Activated CD8-positive, alpha-beta memory T cell treated with anti-CD3 and anti-CD28 coated beads for 48 hours (primary cell): ENCODE measurements at places on chromosomes 6 and 20.
A peak's percentile ranks its signal among the peaks of the same experiment; 100 is the strongest.

GRCh38 chr6:34792605-34793500 lies 970 bp downstream of the BLTP3A start:
- DNase-seq = peak; percentile 4

- no peak for DNase-seq
Observed at GRCh38 chr6:142675517-142675916, 269.5 kb downstream of the HIVEP2 start.

DNA sequence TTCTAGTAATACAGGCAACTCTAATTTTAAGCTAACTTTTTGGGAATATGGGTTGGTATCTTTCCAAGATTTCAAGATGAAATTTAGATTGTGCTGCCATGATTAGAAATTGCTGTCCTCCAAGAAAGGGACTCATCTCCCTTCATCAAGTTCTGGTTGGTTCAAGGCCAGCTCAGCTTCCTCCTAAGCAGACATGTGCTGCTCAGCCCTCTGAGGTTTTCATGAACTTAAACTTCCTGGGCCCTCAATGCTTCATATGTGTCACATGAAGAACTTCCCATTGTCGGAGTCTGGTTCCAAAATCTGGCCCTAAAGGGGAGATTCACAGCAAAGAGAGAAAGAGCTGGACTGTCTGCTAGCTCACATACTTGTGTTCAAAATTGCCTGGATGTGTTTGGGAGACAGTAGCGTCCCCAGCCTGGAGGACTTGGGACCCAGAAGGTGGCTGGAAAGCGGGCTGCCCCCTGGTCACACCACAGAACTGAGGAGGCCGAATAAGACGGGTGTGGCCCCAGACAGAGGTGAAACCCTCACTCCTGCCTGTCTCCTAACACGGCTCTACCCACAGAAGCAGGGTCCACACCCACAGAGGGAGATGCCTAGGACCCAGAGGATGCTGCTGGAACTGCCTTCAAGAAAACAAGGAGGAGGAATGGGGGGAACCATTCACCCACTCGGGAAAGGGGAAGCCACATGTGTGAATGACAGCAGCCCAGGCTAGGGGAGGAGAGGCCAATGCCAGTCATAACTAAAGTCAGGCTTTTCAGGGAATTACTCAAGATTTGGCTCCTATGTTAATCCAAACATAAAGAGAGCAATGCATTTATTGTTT lies 54.3 kb upstream of the GPR31 start:
- no peak for DNase-seq

- no peak for DNase-seq
Observed at GRCh38 chr20:10323729-10324128, 105.1 kb downstream of the SNAP25 start.

- no peak for DNase-seq
Observed at GRCh38 chr6:50824552-50824951, 5.9 kb downstream of the TFAP2B start.

DNA sequence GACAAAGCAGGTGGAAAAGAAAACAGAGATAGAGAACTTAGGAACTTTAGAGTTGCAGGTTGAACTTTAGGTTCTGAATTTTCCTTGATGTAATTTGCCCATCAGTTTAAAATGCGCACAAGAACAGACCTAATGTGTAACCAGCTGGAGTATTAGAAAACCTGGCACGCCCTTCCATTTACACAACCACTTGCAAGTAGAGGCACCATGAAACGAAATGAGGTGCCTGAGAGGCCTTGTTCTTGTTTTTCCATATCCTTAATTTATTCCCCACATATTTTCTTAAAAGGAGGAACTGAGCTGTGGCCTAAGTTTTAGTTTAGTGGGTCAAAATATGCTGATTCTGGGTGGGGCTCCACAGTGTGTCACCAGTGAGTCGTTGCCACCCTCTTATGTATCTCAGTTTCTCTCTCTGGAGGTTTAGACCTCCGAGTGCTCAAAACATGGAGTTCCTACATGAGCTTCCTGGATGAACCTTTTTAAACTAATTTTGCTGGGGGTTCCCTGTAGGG lies 17.2 kb upstream of the IL22RA2 start:
- DNase-seq = no peak

- no peak for DNase-seq
Observed at GRCh38 chr6:56790414-56790813, 147.7 kb upstream of the DST start.

DNA sequence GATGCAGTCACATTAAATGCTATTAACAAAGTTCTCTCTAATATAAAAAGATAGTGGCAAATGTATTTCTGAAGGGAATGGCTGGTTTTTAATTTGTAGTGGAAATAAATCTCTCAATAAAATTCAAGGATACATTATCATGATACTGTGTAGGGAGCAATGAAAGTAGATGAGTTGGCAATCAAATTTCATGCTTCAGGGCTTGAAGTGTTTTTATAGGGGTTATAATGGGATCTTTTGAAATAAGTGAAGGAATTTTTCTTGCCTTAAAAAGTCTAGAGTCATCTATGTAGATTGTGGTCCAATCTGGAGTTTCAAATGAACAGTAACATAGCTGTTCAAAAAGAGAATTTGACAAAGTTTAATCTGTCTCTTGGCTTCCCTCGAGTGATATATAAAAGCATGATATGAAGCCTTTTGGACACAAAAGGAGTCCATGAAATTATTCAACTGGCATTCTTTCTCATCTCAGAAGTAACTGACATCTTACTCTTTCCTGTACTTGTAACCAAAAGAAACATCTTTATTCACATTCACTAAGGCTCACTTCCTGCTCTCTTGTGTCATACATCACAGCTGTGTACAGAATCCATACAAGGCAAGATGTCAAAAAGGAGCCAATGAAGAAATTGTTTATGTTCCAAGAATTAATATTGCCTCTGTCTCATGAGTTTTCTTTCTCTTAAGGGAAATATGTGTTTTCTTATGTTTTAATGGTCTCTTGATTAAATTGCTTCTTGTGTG lies 591.0 kb upstream of the GJE1 start:
- no peak for DNase-seq

DNA sequence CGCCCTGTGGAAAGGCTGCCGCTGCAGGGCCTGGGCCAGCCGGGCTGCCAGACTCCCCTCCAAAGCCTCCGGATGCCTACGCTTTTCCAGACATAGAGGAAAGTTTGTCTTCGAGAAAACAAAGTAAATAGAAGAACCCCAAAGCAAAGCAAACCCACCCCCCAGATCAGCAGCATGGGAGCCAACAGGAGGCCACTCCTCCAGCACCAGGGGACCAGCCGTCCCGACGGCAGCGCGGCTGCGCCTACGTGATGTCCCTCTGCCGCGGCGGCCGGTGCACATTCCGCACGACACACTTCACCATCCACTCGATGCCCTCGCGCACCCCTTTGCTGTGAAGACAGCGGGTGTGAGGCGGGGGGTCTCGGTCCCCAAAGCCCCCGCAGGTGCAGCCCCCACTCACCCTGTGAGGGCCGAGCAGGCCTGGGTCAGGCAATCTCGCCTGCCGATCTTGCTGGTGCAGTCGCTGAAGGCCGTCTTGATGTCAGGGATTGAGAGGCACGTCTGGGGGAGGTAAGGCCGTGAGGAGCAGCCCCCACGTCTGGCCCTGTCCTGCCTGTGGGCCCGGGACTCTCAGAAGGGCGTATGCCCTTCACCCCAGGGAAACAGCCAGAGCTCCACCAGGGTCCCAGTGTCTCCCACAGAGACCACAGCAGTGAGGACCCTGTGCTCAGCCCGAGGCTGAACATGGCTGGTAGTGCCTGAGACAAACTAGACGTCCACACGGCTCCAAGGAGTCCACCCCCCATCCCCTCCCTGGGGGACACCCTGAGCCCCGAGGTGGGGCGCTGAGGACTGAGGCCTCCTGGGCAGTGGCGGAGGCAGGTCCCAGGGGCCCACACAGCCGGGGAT lies 4.0 kb downstream of the TNFRSF6B start:
- no peak for DNase-seq

- no peak for DNase-seq
Observed at GRCh38 chr6:36273067-36273466, 3.2 kb downstream of the PNPLA1 start.

GRCh38 chr20:21184819-21185218 lies 58.9 kb downstream of the KIZ start:
- DNase-seq = no peak

DNA sequence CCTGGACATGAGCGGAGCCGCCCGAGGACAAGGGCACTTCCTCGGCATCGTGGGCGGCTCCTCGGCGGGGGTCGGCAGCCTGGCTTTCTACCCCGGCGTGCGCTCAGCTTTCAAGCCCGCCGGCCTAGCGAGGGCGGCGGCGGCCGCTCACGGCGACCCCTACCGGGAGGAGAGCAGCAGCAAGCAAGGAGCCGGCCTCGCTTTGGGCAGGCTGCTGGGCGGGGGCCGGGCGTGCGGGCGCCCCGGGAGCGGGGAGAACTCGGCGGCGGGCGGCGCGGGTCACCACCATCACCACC lies 6.7 kb downstream of the PRDM13 start:
- DNase-seq = no peak

DNA sequence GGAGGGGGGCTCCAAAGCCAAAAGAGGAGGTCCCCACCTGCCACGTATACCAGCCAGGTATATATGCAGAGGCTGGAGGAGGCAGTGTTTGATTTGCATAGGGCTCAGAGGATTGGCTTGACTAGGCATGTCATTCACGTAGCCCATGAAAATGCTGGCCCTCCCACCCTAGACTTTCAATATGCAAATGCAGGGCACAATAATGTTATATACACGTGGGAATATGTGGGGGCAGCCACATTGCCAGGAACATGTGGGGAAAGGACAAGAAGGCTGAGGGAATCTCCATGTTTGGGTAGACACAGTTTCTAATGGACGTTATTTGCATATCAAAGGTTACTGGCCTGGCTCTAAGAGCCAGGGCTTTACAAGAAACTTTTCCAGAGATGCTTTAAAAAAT lies 301.8 kb downstream of the FARS2 start:
- DNase-seq = no peak

GRCh38 chr6:163940705-163941623 lies 526.4 kb downstream of the QKI start:
- no peak for DNase-seq

GRCh38 chr6:136323431-136324112 lies 33.9 kb upstream of the BCLAF1 start:
- no peak for DNase-seq

DNA sequence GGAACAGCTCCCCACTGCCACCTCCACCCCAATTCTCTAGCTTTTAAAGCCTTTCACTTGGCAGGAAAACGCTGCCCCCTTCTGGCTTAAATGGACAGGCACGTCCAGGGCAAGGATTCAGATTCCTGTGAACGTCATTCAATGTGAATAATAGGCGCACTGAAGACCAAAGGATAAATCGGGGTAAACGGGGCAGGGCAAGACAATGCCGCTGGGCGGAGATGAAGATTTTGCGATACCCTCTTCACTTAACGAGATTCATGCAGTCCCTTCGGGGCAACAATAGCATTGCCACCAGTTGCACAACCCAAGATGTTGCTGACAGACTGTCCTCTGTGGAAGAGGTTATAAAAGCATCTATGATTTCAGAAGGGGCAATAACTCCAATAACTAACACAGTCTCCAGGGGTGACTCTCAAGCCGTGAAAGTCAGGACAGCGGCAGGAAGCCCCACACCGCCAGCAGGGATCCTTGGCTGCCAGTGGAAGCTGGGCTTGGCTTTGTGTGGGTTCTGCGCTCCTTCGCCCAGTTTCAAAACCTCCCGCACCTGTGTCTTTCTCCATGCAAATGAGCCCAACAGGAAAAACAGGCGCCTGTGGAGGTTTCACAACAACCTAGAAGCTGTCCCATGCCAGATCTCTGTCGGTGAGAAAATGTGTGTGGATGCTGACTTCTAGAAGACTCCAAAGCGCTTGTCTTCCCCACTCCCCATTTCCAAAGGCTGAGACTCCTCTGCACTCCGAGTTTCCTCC lies 291.8 kb downstream of the BMP7 start:
- DNase-seq = no peak

GRCh38 chr20:46342451-46343347 lies 34.4 kb upstream of the CDH22 start:
- DNase-seq = no peak

DNA sequence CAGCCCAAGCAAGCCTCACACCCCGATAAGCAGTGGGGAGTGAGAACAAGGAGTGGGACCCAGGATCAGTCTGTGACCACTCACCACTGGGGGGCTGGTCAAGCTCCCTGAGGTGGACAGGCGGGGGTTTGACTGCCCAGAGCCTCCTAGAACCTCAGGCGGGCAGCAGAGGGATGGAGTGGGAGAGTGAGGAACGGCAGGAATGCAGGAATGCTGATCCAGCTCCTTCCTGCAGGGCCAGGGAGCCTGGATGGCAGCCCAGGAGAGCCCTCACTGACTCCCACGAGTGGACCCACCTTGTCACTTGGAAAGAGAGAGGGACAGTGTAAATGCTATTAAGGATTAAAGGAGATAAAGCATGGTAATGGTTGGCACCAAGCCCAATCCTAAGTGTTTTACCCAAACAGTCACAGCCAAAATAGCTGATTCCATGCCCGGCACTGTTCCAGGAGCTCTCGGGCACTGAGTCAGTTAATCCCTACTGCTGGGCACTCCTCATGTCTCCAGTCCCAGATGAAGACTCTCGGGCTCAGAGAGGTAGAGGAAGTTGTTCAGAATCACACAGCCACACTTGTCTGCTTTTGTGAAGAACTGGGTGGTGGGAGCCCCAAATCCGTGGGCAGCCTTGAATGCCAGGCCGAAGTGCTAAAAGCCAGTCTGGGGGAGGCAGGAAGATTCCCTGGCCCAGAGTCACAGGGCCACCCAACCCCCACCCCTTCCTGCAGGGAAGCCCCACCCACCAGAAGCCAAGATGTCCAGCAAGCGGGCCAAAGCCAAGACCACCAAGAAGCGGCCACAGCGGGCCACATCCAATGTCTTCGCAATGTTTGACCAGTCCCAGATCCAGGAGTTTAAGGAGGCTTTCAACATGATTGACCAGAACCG lies 3.1 kb downstream of the MYL9 start:
- DNase-seq = no peak

- no peak for DNase-seq
Observed at GRCh38 chr6:9540534-9541126, 874.2 kb downstream of the TFAP2A start.

DNA sequence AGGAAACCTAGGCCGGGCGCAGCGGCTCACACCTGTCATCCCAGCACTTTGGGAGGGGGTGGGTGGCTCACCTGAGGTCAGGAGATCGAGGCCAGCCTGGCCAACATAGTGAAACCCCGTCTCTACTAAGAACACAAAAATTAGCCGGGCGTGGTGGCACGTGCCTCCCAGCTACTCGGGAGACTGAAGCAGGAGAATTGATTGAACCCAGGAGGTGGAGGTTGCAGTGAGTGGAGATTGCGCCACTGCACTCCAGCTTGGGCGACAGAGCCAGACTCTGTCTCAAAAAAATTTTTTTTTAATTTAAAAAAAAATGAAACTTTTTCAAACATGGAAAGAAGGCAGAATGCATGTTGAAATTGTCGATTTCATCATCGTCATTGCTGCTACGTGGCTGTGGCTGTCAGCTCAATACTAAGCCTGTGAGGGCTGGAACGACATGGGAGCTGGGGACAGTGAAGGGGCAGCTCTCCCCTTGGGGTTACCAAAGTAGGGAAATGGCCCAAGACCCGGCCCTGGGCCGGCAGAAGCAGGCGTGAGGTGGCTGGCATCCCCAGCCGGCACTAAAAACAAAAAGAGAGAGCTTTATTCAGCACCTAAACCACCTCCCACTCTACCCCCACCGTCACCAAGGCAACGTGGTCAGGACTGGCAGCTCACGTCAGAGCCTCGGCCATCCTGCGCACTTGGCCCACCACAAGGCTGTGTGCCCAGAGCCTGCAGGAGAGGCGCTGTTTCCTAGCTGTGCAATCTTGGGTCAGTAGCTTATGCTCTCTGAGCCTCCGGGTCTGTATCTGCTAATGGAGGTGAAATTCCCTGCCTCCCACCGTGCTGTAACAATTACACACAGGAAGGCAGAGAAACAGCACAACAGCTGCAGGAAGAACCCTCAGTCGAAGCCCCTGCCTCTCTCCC lies 30.8 kb downstream of the AGPAT4 start:
- no peak for DNase-seq

- no peak for DNase-seq
Observed at GRCh38 chr20:58344741-58345140, 35.2 kb downstream of the RAB22A start.
